ENCODE measurements at places on chromosomes 7 and 10. TPM values are rescaled to one million over a fixed set of nuclear protein-coding genes. Genes with fewer than 3 reads are reported as not detected.

DNA sequence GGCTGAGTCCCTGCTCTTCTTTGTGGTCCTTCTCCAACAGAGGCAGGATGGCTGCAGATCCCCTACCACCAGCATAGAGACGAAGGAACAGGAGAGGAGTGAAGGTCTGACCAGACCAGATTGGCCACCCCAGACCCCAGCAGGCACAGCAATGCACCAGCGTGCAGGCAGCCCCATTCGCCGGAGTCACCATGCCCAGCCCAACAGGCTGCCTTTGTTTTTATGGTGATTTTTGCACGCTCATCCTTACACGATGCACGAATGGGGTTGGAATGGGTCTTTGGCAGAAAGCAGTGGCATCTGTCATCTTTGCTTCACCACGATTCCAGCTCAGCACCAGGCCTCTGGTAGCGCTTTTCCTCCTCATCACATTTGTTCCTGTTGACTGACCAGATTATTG is 427.6 kb downstream of the INHBA start:
- no peak for DNase-seq

GRCh38 chr7:1536743-1537534 is 6.4 kb downstream of the MAFK start:
- peak; percentile 94 for DNase-seq

GRCh38 chr7:155373359-155374273 is 75.9 kb downstream of the INSIG1 start:
- DNase-seq, result no peak

- DNase-seq, result no peak
Observed at GRCh38 chr7:101684983-101685330, 55.9 kb upstream of the MYL10 start.

- no peak for DNase-seq
Observed at GRCh38 chr7:50954716-50955115, 172.0 kb upstream of the GRB10 start.

- no peak for DNase-seq
Observed at GRCh38 chr7:121831351-121831750, 41.6 kb upstream of the PTPRZ1 start.

- no peak for DNase-seq
Observed at GRCh38 chr7:34759477-34760125, 101.6 kb downstream of the NPSR1 start.

DNA sequence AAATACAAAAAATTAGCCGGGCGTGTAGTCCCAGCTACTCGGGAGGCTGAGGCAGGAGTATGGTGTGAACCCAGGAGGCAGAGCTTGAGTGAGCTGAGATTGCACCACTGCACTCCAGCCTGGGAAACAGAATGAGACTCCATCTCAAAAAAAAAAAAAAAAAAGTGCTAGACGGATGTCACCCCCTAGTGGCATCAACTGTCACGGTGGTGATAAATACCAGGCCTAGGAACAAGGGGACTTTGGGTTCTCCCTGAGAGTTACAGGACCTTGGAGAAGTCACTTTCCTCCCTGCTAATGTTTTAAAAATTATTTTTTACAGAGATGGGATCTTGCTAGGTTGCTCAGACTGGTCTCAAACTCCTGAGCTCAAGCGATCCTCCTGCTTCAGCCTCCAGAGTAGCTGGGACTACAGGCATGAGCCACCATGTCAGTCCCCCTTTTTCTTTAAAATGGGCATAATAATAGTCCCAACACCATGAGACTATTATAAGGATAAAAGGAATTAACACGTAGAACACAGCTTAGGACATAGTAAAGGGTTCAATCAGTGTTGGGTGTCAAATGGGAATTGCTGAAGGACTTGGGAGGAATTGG is 2.6 kb upstream of the TMEM130 start:
- peak; percentile 46 for DNase-seq

DNA sequence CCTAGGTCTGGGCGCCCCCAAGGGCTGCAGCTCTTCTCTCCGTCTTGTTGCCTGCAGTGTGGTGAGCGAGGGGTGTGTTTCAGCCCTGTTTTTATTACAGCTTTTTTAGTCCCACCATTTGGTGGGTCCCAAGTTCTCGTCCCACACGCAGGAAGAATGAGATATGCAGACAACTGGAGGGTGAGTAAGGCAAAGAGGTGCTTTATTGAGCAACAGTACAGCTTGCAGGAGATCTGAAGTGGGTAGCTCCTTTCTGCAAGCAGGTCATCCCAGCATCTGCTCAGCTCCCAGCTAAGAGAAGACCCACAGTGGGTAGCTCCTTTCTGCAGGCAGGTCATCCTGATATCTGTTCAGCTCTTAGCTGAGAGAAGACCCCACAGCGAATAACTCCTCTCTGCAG is 28.2 kb downstream of the C10orf67 start:
- DNase-seq, result no peak

DNA sequence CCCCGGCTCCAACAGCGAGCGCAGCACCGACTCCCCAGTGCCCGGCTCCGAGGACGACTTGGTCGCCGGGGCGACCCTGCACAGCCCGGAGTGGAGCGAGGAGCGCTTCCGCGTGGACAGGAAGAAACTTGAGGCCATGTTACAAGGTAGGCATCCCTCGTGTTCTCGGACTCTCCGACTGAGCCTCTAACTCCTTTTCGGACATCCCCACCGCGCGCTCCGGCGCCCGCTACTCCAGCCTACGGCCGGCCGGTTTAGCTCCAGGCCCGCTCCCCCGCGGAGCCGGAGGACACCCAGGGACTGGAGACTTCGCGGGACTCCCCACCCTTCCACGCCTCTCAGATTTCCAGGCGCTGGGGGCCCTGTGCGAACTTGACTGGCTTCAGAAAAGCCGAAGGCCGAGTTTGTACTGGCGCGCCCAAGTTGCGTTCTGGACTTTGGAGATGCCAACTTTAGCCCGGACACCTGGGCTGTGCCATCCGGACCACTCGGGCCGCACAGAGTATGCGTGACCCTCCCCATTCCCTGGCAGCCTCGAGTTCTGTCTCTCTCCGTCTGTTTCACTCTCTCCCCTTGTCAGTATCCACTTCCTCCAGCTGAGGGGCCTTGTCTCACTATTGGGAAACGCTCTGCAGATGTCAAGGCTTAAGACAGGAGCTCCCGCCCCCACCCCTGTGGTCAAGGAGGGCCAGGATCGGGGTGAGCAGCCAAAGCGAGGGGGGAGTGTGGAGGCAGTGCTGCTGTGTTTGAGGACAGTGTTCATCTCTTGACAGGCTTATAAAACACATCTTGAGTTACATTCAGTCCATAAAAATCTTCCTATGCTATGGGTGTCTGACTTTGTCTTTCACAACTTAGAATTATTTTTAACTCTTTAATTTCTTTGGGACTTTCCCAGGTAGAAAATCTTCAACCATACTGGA is 777 bp downstream of the BICC1 start:
- DNase-seq, result peak; percentile 95

GRCh38 chr7:30026229-30027064 is at the start of gene FKBP14:
FKBP14 (minus strand) TSS chr7:30026702; CDS start chr7:30026508, 194 bp downstream.
- peak; percentile 99 for DNase-seq

GRCh38 chr10:70575874-70576802 is 26.4 kb downstream of the PRF1 start:
- DNase-seq, result peak; percentile 29

DNA sequence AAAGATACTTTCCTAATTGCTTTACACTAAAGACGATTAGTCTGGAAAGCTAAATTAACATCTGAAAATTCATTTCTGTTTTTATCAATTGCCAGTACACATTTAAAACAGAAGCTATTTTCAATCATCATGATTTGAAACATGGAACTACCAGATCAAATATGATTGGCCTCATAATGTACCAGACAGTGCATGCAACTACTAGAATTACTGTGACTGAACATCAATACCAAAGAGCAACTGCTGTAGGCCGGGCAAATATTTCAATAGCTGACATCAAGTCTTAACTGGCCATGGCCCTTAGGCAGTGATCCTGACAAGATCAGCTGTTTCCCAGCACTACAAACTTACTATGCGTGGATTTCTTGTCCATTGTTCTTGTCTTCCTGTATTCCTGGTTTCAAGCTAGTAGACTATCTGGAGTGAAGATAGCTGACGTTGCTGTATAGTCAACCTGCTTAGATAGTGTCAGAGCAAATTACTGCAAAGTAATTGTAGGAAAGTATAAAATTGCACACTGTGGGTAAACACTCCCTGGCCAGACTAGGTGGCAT is 21.7 kb upstream of the WNT16 start:
- DNase-seq, result no peak

GRCh38 chr10:33174674-33175434 is 159.6 kb downstream of the NRP1 start:
- DNase-seq, result no peak

TACC2 gene
- total RNA-seq, result 314 TPM

CYP17A1 gene
- total RNA-seq, result not detected

NPTX2 gene
- 4.2 TPM for total RNA-seq

HKDC1 gene
- total RNA-seq, result 0.04 TPM

LIPK gene
- 60.3 TPM for total RNA-seq

LBX1 gene
- total RNA-seq, result not detected

ARID5B gene
- 74.2 TPM for total RNA-seq

NXPH1 gene
- not detected for total RNA-seq

All from lower leg skin (tissue), 4 donors.